ENCODE measurements at places on chromosomes 7 and 10.

- DNase-seq, result no peak
Observed at GRCh38 chr10:110609605-110610004, 34.5 kb upstream of the RBM20 start.

DNA sequence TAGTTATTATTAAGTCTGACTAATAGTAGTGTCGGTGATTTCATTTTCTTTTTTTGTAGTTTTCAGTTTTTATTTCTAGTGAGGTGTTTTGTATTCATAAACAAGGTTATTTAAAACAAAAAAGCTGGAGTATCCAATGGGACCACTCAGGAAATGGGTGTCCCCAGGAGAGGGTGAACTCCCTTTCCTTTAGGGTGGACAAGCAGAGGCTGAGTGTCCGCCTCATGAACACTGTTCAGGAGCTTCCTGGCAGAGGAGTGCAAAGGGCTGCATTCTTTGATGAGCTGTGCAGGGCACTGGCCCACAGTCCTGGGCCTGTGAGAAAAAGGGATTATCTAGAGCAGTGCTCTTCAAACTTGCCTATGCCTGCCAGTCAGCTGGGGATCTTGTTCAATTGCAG, 56.0 kb downstream of the ADAMTS14 start:
- no peak for DNase-seq

DNA sequence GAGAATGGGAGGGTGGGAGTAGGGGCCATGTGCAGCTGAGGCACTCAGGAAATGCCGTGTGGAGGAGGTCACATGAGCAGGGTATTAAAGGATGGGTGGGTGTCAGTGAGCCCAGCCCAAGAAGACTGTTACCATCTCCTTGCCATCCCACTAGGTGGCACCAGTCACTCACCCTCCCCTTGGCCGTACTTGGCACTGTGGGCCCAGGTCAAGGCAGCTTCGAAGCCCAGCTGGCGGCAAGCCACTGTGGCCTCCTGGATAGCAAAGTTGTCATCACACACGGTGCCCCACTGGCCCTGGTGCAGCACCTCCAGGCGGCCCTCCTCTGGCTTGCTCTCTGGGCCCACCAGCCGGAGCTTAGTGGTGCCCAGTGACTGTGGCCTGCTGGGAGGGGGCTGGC, 5.4 kb downstream of the LOXL4 start:
- DNase-seq, result no peak

- DNase-seq, result no peak
Observed at GRCh38 chr7:47513741-47514241, 68.1 kb downstream of the TNS3 start.

DNA sequence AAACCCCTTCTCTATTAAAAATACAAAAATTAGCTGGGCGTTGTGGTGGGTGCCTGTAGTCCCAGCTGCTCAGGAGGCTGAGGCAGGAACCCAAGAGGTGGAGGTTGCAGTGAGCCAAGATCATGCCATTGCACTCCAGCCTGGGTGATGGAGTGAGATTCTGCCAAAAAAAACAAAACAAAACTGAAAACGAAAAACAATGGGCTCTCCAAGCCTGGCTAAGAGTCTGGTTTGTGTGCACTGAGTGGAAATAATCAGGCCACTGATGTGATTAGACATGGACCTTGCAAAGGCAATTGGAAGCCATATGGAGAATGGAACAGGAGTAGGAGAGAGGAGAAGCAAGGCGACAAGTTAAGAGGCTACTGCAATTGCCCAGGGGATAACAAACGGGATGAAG, 60.1 kb upstream of the GSDME start:
- DNase-seq, result no peak

- DNase-seq, result no peak
Observed at GRCh38 chr10:122078965-122079795, 90.2 kb downstream of the TACC2 start.

DNA sequence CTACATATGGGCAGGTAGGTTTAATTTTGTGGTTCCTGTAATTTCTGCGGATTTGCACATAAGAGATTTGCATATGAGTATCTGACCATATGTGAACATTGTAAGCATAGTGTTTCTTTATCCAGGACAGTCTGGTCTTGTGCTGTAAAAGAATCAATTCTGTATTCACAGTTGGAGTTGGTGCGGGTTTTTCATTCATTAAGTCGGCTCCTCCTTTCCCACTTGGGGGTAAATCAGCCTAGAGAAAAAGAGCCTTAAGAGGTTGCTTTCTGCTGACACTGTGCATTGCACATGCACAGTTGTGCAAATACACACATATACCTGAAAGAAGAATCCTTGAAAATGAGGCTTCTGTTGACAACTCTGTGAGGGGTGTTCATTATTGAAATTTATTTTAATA, 6.1 kb upstream of the CYP26C1 start:
- DNase-seq, result no peak

- DNase-seq, result peak; percentile 91
Observed at GRCh38 chr10:69439813-69440506, 11.3 kb upstream of the TSPAN15 start.

- no peak for DNase-seq
Observed at GRCh38 chr7:147658392-147658967, 932.1 kb upstream of the C7orf33 start.

DNA sequence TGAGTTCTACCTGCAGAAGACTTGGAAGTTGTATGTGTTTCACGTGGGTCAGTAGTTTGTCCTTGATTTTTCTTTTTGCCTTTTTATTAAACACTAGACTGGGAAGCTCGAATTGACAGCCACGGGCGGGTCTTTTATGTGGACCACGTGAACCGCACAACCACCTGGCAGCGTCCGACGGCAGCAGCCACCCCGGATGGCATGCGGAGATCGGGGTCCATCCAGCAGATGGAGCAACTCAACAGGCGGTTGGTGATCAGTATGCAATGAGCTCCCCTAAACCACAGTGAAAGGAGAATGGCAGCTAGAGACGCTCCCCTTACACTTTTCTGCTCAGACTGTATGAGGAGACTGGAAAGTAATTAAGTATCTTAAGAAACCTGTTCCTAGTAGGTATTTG, 126.7 kb upstream of the STK17A start:
- no peak for DNase-seq

- no peak for DNase-seq
Observed at GRCh38 chr7:129803546-129804081, 149.1 kb downstream of the UBE2H start.

DNA sequence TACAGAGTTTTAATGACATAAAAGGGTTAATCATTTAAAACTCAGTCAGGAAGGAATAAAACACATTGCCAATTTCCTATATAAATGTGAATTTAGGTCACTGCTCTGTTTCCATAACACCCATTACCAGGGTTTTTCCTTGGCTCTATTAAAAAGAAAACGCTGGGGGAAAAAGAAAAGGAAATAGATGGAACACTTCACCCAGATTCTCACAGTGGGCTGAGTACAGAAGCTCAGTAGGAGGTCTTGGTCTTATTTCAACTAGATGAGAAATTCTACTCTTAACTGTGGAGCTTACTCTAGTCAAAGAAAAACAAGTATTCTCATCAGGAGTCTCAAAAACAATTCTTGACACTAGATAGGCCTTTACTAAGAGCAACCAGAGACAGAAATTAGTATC, 36.5 kb downstream of the GLUD1 start:
- DNase-seq, result no peak

DNA sequence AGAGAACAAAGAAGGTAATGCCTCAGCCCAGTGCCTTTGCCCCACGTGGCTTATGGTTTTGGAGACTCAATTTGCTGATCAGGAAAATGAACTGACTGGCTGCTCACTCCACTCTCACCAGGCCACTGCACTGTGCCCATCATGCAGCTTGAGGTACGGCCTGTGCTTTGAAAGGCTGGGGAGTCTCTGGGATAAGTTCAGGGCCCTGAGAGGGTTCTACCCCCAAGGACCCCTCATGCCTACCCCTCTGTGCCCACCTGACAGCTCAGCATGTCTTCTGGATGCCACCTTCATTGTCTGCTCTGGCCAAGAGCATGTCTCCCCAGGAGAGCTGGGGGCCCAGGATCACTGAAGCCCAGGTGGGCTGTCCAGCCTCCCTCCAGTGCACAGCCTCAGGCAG, 45.5 kb upstream of the ZNF722 start:
- no peak for DNase-seq

GRCh38 chr10:28796606-28797512, 119.5 kb downstream of the BAMBI start:
- no peak for DNase-seq

DNA sequence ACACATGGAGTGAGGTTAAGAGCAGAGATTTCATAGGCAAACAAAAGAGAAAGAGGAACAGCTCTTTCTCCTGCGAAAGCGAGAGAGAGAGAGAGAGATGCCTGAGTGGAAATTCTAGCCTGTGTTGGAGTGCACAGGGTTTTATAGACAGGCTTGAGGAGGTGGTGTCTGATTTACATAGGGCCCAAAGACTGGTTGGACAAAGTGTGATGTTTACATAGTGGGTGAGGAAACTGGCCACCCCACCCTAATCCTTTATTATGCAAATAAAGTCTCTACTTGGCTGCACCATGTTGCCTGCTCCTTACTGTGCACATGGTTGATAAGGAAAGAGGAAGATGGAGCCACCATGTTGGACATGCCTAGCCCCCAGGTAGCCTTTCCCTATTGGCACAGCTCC, 967.8 kb upstream of the SORCS1 start:
- DNase-seq, result no peak

DNA sequence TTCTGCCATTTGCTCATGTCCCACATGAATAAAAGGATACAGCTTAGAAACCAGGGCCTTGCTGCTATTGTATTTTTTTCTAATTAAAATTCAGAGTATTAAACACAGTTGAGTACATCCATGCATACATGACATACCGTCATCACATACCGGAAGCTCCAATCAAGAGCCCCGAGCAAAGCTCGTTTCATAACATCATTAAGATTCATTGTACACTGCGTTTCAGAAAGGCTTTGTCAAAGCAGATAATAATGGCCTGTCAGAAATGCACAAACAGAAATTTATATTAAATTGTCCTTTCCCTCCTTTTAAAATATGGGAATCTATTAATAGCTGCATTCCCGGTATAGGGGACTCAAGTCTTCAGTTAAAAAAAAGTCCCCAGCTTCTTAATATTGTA, 103.4 kb downstream of the PRTFDC1 start:
- no peak for DNase-seq

GRCh38 chr7:54955696-54956420, 63.0 kb upstream of the EGFR start:
- DNase-seq, result no peak

DNA sequence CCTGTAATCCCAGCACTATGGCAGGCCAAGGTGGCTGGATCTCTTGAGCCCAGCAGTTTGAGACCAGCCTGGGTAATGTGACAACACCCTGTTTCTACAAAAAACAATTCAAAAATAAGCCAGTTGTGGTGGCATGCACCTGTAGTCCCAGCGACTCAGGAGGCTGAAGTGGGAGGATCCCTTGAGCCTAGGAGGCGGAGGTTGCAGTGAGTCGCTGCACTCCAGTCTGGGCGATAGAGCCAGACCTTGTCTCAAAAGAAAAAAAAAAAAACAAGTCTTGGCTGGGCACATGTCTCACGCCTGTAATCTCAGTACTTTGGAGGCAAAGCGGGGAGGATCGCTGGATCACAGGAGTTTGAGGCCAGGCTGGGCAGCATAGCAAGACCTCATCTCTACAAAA, 74.6 kb upstream of the PDSS1 start:
- no peak for DNase-seq

- DNase-seq, result no peak
Observed at GRCh38 chr7:151437159-151437553, 2.8 kb downstream of the CRYGN start.

DNA sequence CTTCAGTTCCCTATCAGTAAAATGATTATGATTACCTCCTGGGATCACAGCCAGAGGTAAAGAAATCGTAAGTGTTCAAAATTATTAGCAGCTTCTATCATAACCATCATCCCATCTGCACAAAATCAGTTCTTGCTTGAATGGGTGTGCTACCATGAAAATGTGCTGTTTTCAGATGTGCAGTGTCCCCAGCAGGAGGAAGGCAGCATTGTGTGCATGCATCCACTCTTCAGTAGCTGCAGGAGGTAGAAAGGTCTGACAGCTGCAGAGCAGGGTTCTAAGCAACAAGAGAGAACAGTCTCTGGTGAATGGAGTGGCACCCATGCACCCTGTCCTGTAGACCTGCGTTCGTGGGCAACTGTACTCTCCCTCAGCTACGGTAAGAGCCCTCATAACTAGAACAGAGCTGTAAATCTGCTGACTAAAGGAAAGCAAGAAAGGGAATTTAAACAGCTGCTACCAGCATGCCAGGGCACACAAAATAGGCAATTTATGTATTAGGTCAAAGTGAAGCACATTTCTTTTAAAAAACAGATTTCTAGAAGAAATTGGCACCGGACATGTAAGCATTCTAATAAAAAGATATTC, 21.2 kb downstream of the VSTM2A start:
- no peak for DNase-seq

DNA sequence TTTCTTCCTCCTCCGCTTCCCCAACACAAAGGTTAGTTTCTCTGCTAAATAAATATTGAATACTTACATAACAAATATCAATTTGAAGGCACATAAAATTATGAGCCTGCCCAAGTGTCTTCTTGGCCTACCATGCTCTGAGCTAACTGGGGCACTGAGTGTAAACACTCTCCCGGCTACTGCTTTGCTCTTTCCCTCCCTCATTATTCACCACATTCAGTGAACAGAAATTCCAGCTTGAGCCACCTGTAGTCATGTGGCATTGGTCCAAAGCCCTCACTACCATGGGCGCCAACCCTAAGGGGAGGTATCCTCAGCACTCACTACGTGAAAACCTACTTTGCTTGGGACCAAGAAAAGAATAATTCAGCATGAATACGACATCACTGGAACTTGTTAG, 409.0 kb downstream of the KCNMA1 start:
- no peak for DNase-seq

GRCh38 chr7:74030861-74031260, 2.9 kb downstream of the ELN start:
- DNase-seq, result no peak

DNA sequence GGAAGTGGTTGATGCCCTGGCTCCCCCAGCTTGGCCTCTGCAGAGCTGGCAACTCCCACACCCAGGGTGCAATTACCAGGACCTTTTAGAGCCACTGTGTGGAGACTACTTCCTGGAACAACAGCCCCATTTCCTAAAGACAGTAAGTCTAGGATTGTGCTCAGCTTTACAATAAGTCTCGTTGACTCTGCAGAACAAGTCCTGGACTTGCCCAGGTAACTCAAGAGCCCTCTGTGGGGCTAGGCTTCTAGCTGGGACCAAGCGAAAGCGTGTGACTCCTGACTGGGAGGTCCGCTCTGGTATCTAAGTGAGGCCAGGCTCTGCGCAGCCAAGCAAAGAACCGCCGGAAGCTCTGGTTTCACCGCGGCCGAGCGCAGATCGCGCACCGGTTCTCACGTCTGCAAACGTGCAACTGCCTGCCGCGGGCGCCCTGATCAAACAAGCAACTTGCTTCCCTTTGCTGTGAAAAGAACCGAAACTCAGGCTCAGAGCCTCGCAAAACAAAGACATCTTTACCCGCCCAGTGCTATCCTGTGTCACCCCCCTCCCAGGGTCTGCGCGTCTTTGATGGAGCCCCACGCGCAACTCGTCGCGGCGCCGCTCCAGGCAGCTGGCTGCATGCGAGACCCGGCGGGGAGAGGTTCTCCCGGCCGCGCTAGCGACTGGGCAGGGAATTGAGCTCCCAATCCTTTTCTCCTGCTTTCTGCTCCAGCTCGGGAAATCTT, 4.4 kb upstream of the PDLIM1 start:
- DNase-seq, result no peak

- DNase-seq, result no peak
Observed at GRCh38 chr10:31602541-31603234, 283.7 kb downstream of the ZEB1 start.
